ENCODE measurements at places on chromosomes 6 and 20.

- DNase-seq = no peak
Measured at GRCh38 chr6:134750669-134751068, 199.2 kb downstream of the ALDH8A1 start.

DNA sequence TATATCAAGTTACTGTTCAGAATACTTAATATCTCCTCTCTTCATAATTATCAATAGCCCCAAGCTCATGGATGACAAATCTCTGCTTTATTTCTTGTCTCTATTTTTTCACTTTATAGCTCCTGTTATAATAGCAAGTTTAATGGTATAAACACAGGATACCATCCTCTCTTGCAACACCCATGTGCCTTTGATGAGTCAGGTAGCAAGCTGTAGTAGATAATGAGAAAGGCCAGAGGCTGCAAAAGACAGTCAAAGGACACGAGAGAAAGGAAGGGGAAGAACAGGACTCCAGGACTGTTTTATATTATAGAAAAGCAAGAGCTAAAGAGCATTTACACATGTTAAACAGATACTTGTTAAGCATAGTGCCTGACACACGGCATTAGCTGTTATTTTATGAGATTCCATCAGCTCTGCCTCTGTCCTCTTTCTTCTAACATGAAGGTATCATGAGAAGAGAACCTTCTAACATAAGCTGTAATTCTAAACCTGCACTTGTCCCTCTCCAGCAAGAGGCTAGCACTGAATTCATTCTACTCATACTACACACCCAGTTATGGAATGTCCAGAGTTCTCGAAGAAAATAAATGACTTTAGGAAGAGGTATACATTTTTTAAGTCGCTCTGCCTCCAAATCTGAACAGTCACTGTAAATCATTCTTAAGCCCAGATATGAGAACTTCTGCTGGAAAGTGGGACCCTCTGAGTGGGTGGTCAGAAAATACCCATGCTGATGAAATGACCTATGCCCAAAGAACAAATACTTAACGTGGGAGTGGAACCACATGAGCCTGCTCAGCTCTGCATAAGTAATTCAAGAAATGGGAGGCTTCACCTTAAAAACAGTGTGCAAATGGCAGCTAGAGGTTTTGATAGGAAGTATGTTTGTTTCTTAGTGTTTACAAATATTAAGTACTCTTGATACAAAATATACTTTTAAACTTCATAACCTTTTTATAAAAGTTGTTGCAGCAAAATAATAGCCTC lies 45.0 kb downstream of the NT5E start:
- no peak for DNase-seq

DNA sequence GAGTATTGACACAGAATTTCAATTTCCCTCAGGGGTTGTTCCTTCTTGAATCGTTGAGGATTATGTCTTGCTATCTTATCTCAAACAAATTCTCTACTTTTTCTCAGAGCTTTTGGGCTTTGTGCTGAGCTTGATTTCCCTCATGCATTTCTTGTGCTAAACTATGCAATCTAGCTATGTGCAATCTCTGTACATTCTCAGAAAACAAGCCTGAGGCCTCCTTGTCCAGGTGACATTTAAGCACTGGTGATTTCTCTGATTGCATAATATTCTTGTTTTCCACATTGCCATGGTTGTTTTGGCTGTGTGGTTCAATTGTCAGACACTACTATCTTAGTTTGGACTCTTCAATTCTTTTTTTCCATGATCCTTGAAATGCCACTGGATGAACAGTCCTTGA lies 81.2 kb upstream of the MAN1A1 start:
- no peak for DNase-seq

- DNase-seq = no peak
Measured at GRCh38 chr20:63192721-63193120, 23.2 kb downstream of the YTHDF1 start.

- DNase-seq = no peak
Measured at GRCh38 chr6:164996838-164997237, 312.6 kb downstream of the C6orf118 start.

GRCh38 chr6:123094795-123095194 lies 98.8 kb downstream of the CLVS2 start:
- DNase-seq = no peak

- DNase-seq = no peak
Measured at GRCh38 chr6:89287351-89288028, 27.6 kb downstream of the GABRR2 start.

GRCh38 chr6:115999235-115999634 lies 61.5 kb downstream of the FRK start:
- DNase-seq = no peak

DNA sequence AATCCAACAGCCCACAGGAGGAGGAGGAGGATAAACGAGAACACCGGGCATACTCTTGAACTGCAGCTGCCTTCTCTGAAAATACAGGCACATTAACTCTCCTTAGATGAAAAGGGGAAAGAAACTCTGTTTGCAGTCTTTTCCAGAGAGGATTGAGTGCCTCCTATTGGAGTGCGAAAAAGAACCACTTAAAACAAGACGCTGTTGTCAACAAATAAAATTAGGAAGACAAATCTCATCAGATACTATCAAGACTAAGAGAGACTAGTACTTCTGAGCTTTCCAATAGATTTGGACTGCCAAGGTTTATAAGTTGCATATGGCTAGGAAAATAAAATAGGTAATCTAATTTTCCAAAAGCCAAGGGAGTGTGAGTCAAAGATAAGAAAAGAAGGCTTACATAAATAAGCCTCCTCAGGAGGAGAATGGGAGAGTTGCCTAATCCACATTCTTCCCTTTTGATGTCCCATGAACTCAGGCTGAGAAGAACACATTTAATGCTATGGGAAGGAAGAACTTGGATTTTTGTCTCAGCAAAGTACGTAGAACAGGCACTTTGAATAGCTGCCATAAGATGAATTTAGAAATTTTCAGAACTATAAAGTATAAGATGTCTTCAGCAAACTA lies 154.7 kb downstream of the ARHGAP18 start:
- DNase-seq = no peak

GRCh38 chr6:90703336-90703735 lies 116.5 kb upstream of the MAP3K7 start:
- no peak for DNase-seq

GRCh38 chr20:34220561-34220960 lies 20.7 kb upstream of the ASIP start:
- DNase-seq = no peak

- no peak for DNase-seq
Measured at GRCh38 chr6:38150681-38151296, 331.3 kb downstream of the ZFAND3 start.

GRCh38 chr6:40460380-40460779 lies 126.8 kb downstream of the LRFN2 start:
- no peak for DNase-seq

DNA sequence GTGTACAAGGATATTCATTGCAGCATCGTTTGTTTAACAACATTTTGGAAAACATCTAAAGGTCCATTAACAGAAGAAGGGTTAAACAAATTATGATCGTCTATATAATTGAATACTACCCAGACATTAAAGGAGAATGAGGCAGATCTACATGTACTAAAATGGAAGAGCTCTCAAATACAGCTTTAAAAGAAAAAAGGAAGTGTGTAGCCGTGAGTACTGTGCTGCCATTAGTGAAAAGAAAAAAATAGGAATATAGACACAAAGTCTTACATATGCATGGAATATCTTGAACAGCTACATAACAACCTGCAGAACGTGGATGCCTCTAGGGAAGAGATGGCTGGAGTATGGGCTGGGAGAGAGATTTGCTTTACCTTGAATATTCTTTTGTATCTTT lies 37.9 kb downstream of the PRDM1 start:
- DNase-seq = no peak

GRCh38 chr6:130780122-130780521 lies 47.1 kb upstream of the SMLR1 start:
- DNase-seq = no peak

DNA sequence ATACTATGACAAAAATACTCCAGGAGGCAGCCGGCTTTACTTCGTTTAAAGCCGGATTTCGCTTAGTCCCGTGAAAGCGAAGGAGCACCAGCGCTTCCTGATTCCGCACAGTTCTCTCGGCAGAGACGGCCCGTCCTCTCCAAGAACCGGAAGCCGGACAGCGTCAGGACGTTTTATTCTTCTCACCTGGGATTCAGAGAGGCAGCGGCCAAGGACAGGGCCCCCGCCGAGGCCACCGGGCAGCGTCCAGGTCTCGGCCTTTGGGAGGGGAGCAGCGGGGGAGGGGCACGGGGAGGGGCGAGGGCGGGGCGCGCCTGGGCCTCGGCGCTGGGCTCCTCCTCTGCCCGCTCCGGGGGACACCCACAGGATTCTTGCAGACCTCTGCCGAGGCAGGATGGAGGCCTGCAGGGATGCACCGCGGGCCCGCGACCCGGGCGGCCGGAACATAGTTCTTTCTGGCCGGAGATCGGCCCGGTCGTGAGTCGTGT lies 2.8 kb upstream of the DIDO1 start:
- peak; percentile 68 for DNase-seq

DNA sequence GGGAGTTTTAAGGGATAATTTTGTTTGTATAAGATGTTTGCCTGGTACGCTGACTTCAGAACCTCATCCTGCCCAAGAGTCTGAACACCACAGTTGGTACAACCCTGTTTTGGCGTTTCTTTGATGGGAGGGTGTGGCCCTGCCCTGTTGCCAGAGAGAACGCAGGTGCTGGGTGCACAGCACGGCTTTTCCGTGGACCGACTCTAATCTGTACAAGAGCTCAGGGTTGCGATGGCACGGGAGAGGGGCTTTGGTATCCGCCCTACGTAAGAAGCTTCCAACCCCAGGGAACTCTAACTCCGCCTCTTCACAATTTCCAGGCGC lies 1.3 kb downstream of the CYP24A1 start:
- DNase-seq = no peak

GRCh38 chr6:111922454-111923297 lies 49.4 kb upstream of the FYN start:
- no peak for DNase-seq

- DNase-seq = no peak
Measured at GRCh38 chr6:146884728-146885127, 286.0 kb downstream of the ADGB start.

DNA sequence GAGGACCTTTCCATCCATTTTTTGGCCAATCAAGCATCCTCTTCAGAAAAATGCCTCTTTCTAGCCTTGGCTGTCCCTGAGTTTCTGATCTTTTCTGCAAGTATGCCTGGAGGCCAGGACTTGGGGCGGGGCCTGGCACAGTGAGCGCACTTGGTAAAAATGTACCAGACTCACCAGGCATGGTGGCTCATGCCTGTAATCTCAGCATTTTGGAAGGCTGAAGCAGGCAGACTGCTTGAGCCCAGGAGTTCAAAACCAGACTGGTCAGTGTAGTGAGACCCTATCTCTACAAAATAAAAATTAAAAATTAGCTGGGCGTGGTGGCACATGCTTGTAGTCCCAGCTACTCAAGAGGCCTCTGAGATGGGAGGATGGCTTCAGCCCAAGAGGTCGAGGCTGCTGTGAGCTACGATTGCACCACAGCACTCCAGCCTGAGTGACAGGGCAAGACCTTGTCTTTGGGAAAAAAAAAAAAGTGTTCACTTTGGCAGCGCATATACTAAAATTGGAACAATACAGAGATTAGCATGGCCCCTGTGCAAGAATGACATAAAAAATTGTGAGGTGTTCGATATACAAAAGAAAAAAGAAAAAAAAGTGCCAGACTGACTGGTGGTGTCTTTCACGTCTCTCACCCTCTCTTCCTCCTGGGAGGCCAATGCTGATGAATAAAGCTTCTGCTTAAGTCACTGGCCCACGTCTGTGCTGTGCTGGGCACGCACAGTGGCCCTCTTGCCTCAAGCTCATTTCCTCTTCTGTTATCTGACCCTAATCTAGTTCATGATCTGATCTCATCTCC lies 18.1 kb upstream of the SLC9A8 start:
- DNase-seq = no peak

DNA sequence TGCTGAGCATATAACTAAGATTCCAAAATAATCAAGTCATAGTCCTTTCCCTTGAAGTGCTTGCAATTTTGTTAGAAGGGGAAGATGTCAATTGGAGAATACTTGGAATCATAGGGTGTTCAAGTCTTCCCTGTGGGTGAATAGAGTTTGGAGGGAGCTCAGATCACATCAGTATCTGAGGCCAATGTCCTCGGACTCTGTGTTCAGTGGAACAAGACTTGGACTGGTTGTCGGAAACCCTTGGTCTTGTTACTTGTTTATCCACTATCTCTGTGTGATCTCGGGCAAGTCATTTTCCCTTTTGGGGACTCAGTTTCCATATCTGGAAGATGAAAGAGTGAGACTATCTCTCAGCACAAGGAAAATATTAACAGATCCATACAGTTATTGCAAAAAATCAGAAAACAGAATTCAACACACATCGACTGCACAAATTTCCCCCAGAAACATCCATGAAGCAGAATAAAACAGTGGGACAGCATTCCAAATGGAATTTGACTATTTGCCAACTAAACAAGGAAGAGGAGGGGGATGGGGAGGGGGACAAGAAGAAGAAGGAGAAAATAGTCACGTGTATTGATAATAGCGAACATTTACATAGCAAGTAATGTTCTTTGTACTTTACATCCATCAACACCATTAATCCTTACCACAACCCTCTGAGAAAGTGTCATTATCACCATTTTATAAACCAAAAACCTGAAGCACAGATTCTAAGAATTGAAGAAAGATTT lies 3.9 kb upstream of the EDEM2 start:
- DNase-seq = no peak

DNA sequence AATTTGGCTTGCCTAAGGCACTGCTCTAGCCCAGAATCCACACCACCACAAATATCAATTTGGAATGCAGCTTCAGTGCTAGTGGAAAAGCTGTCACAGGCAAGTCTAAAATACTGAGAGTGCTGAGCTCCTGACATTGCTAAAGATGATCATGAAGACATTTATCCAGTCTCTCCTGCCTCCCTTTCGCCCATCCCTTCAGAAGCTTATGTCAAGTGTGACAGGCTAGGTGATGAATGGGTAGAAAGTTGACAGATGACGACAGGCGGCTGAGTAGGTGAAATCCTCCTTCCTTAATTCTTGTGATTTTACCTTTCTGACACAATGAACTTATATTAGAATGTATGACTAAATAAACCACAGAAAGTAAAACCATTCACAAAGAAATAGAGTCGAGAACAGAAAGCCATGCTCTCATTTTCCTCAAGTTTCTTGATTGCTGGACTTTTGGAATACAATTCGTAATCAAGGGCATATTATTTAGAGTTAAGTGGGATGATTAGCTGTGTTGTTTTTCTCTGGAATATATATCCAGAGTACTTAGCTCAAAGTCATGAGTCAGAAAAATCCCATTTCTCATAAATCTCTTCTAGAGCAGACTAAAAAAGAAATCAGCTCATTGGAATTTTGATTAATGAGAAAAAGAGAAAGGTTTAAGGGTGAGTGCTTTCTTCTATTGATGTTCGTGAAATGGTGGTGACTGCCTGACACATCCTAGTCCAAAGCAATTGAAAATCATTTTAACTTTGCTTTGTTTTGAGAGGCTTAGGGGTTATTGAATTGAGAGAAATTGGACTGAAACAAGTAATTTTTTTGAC lies 1228.2 kb upstream of the CITED2 start:
- DNase-seq = no peak

DNA sequence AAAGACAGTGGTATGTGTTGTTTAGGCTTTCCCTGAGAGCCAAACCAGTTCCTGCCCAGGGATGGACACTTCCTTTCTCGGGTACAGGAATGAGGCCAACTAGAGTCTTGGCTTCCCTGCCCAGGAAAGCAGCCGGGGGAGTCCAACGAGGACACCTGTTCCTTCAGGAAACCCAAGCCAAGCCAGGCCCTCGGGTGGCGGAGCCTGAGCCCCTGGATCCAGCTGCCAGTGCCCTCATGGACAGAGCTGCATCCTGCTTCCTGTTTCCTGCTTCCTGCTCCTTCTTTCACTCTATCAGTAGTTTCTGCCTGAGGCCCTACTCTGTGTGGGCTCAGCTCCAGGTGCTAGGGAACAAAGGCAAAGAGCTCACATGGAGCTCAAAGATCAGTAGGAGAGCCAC lies 7.9 kb upstream of the SIRPA start:
- DNase-seq = no peak

GRCh38 chr20:63972312-63973159 lies 2.8 kb upstream of the ZNF512B start:
- DNase-seq = no peak

All from GM12892 (cell line).